CD4-positive, CD25-positive, alpha-beta regulatory T cell (primary cell): ENCODE measurements at places on chromosomes 5 and 9. TPM values are rescaled to one million over a fixed set of nuclear protein-coding genes. Genes with fewer than 3 reads are reported as not detected.

Gene TCERG1
- total RNA-seq = 86.9 TPM

Gene UNC13B
- 0.96 TPM for total RNA-seq

Gene NSG2
- total RNA-seq = not detected

Gene SMIM33
- total RNA-seq = 0.54 TPM

Gene CARTPT
- not detected for total RNA-seq

Gene RNF145
- total RNA-seq = 67.9 TPM

Gene FCN2
- not detected for total RNA-seq

Gene GPR150
- total RNA-seq = 0.37 TPM

Gene INPP5E
- 30.3 TPM for total RNA-seq

Gene SEC24A
- total RNA-seq = 21.5 TPM

GRCh38 chr5:131375351-131375750, 111.5 kb downstream of the CDC42SE2 start:
- peak; percentile 33 for DNase-seq

- DNase-seq = no peak
These were observed 98.8 kb upstream of the SEMA6A start for GRCh38 chr5:116673453-116673852.

GRCh38 chr9:74773886-74774479, 113.7 kb downstream of the TRPM6 start:
- peak; percentile 60 for DNase-seq

GRCh38 chr9:124770359-124771020, 621 bp downstream of the NR6A1 start:
- DNase-seq = no peak

DNA sequence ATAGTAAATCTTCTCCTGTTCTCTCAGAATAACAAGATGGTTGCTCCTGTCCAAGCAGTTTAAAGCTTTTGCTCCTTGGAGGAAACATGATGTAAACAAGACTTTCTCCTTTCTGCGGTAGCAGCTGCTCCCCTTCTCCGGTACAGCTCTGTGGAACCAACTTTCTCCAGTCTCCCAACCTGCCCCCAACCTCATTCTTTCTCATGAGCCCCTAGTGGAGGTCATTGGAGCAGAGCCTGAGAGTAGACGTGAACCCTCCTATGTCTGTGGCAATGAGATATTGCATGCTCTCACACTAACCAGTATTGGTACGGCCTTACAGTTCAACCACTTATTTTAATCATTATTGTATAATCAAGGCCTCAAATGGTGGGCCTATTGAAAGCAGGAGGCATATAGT, 483.8 kb upstream of the CDH10 start:
- no peak for DNase-seq

DNA sequence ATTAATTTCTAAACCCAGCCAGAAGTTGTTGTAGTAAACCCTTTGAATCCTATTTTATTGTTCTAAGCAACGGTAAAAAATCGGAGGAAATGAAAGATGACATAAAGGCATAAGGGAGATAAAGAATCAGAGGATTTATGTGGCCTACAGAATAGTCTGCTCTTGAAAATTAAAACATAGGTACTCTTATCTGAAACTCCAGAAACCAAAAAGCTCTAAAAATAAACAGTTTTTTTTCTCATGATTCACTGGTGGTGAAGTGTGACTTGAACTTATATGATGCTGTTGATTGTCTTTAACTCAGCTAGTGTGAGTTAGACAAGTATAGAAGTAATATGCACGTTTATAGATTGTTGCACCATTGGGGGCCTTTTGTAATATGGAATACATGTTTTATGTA, 80.3 kb downstream of the HSD17B4 start:
- no peak for DNase-seq

DNA sequence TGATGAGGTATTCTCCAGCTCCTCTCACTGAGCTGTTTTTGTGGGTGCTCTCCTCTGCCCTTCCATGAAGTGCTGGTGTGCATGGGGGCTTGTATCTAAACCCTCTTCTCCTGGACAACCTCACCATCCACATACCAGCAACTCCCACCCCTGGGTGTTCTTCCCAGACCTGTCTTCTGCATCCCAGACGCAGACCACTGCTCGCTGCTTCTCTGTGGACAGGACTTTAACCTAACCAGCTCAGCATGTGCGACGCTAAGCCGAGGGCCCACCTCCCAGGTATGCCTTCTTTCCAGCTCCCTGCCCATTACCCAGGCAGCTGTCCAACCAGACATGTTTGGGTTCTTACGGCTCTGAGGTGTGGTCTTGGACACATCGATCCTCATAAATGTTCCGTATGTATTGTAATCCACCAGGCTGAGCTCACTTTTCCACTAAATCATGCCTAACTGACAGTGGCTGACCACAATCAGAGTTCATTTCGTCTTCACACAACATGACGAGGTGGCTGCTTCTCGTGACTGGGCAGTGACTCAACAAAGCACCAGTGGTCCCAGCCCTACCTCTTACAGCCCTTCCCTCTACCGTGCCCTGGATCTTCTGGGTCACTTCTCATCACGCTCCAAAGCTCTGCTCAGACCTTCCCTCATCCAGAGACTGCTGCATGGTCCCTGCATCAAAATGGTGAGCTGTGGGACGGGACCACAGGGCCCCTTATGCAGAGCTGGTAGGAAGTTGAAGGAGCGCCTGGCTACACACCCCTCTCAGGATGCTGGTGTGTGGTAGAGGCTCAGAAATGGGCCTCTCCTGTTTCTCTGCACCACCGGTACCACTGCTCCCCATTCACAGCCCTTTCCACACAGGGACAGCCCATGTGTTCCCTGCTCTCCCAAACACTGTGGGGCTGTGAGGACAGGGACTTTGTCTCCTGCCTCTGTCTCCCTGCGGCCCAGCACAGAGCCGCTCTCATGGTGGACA, 9.6 kb upstream of the PTGES2 start:
- no peak for DNase-seq

GRCh38 chr9:108545436-108545835, 310.4 kb downstream of the ACTL7B start:
- DNase-seq = no peak

DNA sequence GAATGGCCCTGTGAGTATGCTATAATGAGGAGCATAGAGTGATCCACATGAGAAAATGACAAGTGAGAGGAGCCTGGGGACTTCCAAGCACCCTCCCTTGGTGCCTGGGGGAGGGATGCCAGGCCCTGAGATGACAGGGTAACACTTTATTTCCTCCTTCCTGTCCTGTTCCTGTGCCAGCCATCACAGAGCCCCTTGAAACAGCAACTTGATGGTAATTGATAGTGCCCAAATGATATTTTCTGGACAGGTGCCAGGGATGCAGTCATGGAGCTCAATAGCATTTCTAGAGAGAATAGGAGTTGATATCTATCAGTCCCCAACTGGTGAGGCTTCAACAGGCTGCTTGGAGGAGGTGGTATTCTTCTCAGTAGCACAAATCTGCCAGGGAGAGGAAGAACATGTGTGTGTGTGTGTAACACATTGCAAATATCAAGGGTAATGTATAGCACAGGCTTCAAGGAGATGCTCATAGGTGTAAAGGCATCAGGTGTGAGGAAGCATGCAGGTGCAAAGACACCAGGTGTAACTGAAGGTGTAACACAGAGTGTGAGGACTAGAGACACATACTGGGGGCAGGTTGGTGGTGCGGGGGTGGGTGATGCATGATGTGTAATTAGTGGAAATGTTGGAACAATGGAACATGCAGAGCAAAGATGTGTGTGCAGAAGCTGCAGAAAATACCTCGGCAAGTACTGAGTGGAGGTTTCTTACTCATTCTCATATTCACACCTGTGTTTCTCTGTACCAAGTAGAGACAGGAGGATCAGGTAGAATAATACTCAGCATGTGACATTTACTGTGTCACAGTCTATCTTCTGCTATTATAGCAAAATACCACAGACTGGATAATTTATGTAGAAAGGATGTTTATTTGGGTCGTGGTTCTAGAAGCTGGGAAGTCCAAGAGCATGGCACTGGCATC, 18.1 kb upstream of the WWC1 start:
- no peak for DNase-seq

GRCh38 chr5:42811591-42812446, at the start of gene SELENOP:
SELENOP (minus strand) TSS chr5:42811892; CDS start chr5:42808353, 3,539 bp downstream.
- DNase-seq = peak; percentile 2

GRCh38 chr9:33320230-33320567, 29.9 kb downstream of the NFX1 start:
- DNase-seq = no peak

GRCh38 chr5:127683008-127683407, 20.2 kb upstream of the CCDC192 start:
- no peak for DNase-seq

- DNase-seq = no peak
These were observed 2.5 kb upstream of the PLAC8L1 start for GRCh38 chr5:146107901-146108300.
